ENCODE measurements at places on chromosomes 11 and 22.

DNA sequence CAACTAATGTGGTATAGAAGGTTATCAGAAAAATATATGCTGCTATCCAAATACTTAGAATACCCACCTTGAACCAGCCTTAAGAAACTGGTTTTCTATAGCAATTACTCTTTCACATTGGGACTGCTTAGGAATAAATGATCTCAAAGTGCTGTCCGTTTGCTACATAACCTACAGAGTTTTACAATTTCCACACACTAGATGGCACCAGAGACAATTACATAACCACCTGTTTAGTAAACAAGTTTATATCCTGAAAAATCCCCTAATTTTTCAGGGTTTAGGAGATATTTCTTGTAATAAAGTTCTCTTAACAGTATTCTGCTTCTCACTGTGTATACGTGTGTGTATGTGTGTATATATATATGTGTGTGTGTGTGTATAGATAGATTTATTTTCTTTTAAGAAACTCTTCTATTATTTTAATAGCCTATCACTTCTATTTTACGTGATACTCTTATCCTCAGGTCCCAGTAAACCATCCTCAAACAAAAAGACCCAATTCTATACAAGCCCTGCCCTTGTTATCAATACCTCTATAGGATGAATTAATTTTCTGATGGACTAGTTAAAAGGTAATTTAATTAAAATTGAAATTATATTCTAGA, 6.7 kb upstream of the OR5I1 start:
- DNase-seq = peak; percentile 9

GRCh38 chr11:65945430-65945911, at the start of gene TSGA10IP:
TSGA10IP (plus strand) TSS chr11:65945480; CDS start chr11:65945676, 196 bp downstream.
- no peak for DNase-seq

- DNase-seq = no peak
Observed at GRCh38 chr11:62148271-62148980, 24.6 kb downstream of the INCENP start.

DNA sequence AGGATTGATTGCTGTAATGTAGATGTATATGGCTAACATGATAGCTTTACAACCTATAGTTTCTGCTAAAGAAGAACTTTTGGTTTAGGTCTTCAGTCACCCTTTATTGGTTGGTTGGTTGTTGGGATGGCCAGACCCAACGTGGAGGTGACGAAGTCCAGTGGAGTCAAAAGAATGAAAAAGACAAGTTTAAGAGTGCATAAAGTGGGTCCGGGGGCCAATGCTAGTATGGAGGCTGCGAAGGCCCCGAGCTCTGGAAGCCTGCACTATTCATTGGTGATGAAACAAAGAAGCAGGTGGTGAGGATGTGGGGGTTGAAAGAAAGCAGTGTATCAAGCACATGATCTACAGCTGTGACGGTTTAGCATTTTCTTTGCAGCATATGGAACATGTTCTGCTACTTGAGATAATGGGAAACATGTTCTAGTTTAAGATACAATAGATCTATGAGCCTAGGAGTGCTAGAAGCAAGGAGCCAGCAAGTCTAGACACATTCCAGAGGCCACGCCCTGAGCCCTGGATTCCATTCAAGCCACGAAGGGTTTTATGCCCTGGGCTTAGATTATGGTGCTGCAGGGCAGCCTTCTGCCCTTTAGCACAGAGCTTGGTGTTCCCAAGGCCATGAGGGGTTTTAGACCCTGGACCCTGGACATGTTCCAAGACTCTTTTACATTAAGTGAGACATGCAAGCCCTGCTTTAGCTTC, 6.3 kb downstream of the TCP11L1 start:
- DNase-seq = no peak

GRCh38 chr11:118658429-118659313, 20.8 kb downstream of the TREH start:
- peak; percentile 46 for DNase-seq

- DNase-seq = peak; percentile 20
Observed at GRCh38 chr11:36724742-36725385, 126.8 kb upstream of the RAG2 start.

- no peak for DNase-seq
Observed at GRCh38 chr22:19070397-19071169, 51.6 kb downstream of the DGCR2 start.

DNA sequence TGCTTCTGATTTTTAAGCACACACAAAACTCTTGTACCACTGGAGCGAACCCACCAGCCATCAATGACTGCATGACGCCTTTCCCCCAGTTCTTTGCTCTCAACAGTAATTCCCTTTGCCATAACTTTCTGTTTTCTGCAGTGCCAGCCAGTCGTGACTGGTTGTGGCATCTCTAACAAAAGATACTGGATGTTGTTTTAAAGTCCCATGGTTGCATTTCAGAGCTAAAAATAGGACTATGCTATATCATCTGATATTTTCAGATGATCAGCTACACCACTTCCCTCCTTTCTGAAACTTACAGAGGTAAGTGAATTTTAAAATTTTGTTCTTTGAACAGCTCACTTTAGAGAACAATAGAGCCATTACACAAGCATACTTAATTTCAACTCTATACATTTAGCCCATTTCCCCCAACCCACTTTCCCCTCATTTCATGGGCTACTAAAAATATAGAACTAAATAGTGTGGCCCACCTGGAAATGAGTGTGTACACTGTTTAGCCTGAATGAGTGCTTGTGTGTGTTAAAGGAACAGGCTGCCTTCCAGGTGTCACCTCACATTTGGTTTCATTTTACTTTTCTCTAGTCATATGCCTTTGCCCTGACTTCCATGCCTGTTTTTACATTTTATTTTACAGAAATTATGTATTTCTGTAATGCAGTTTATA, 136.9 kb upstream of the ZC3H12C start:
- DNase-seq = no peak

DNA sequence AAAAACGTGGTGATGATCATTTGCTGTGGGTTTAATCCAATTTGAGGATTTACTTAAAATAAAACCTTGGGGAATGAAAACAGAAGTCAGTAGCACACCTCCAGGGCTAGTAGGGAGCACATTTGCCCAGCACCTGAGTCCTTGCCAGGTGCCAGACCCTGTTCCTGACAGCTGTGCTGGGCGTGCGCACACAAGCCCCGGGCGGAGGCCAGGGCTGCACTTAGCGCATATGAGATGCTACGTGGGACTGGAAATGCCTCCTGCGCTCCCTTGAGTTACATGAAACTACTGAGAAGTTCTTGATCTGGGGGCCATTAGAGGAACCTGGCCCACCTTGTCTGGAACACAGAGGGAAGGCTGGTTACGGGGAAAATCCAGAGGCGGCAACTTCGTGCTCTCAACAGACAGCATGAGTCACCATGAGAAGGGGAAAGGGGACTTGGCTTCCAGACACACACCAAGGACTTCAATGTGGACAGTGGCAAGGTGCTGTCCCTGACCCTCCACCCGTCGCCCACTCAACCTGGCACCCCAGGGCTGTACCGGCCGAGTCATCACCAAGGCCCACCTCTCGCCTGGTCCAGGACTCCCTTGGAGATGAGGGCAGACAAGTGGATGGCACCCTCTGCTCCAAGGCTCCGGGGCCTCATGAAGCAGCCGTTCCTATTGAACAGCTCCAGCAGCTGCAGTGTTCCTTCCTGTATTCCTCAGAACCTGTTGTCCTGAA, 1468.6 kb downstream of the BRD1 start:
- DNase-seq = no peak

GRCh38 chr11:94845622-94846021, 77.5 kb downstream of the AMOTL1 start:
- DNase-seq = no peak

DNA sequence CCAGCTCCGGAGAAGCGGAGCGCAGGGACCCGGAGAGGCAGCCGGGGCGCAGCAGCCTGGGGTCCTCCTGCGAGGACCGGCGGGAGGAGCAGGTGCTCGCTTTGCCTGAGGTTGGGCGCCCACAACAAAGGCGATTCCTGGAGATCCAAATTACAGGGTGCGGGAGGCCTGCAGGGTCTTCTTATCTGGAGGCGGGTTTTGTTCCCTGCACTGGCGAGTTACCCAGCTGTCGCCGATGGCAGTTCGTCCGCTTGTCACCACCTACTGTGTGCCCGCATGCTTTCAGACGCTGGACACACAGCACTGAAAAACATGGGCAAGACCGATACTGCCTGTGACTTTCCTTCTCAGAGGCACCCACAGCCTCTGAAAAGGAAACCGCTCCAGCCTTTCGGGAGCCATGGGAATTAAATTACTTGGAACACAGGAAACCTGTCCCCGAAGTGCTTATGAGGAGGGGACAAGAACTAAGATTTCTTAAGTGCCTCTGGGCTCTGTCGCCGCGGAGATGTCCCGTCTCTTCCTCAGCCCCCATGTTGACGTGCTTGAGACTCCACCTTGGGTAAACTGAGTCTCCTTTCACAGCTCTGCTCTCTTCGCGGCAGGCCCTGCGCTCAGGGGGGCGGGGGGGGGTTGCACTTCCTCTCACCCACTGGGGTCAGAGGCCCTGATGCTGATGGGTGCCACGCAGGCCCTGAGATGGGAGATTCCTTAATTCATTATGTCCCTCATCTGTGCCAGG, 1.3 kb upstream of the ZFTA start:
- DNase-seq = peak; percentile 37

- no peak for DNase-seq
Observed at GRCh38 chr11:8603696-8604077, 9.7 kb upstream of the STK33 start.

- no peak for DNase-seq
Observed at GRCh38 chr11:126917531-126918204, 82.9 kb downstream of the KIRREL3 start.

DNA sequence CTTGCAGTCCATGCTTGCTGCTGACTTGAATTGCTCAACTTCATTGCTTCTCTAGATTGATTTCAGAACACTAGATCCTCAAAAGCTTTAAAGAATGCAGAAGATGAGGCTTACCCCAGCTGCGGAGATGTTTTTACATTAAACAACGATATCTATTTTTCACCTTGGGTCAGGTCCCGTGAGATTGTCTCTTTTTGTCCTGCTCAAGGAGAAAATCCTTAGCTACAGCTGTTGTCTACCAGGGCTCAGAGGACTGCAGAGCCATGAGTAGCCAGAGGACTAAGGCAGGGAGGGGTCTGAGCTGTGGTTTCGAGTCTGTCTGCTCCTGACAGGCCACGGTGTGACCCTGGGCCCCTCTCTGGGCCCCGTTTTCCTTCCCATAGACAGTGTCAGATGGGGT, 51.4 kb downstream of the PKNOX2 start:
- peak; percentile 55 for DNase-seq

GRCh38 chr22:29206372-29207242, 911 bp downstream of the EMID1 start:
- DNase-seq = no peak

- no peak for DNase-seq
Observed at GRCh38 chr11:72771507-72771906, 19.3 kb upstream of the ARAP1 start.

DNA sequence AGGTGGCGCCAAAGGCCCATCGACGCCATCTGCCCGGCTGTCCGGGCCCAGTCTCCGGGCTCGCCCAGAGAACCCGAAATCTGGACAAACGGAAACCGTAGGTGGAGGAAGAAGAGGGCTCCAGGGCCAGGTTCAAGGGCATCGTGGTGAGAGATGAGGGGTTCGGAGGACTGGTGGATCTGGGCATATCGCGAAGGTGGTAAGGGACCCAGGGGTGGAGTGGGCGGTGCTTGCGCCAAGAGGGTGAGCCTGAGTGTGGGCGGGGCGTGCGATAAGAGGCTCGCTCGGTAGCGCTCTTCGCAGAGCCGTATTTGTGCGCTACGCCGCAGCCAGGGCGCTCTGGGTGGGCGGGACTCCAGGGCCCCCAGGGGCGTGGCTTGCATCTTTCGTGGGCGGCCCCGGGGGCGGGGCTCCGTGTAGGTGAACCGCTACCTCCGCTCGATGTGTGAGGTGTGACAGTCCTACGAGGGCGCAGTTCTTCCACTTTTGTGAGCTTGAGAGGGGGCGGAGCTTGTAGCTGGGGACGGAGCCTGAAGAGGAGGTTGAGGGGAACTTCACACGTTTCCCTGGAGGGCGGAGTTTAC, 4.8 kb downstream of the CD248 start:
- peak; percentile 95 for DNase-seq

GRCh38 chr11:116225784-116226585, 546.8 kb downstream of the BUD13 start:
- DNase-seq = peak; percentile 47

- peak; percentile 50 for DNase-seq
Observed at GRCh38 chr22:17890892-17891291, 116.6 kb upstream of the BID start.

DNA sequence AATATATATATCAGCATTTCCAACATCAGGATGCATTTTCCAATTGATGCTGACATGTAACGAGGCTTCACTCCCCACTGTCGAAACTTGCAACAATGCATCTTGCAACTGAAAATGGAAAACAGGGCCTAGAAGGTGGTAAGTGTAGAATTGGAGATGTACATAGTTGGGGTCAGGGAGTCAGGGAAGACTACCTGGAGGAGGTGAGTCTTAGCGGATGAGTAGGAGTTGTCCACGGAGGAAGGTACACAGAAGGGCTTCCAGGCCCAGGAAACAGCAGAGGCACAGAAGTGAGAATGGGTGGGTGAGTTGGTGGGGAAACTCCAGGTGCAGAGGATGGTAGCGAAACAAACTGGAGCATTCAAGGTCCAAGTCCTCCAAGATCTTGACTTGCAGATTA, 2.0 kb upstream of the GRK2 start:
- no peak for DNase-seq

GRCh38 chr22:43824724-43825420, 12.8 kb upstream of the EFCAB6 start:
- no peak for DNase-seq

DNA sequence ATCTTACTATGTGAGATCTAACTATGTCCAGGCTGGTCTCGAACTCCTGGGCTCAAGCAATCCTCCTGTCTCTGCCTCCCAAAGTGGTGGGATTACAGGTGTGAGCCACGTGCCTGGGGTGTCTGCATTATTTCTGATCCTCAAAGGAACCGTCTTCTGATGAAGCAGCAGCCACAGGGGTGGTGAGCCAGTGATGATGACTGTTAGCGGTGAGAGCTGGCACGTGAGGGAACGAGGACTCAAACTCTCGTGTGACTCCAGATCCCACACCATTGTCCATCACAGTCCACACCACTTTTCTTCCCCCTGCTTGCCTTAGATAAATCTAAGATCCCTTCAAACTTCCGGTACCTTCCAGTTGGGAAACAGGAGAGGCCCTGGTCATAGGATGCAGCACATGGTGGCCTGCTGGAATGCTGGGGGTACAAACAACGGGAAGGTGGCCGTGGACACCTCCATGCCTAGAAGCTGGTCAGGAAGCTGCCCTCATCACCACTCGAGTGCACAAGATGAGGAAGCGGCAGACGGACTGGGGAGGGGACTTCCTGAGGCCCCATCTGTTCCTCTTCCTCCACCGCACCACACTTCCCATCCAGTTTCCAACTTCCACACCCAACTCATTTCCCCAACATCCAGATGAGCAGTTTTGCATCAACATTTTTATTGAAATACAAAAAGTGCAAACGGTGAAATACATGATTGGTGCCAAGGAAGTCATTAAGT, 23.8 kb downstream of the ARHGAP1 start:
- DNase-seq = peak; percentile 59

- no peak for DNase-seq
Observed at GRCh38 chr22:49815641-49816091, 12.0 kb downstream of the BRD1 start.

DNA sequence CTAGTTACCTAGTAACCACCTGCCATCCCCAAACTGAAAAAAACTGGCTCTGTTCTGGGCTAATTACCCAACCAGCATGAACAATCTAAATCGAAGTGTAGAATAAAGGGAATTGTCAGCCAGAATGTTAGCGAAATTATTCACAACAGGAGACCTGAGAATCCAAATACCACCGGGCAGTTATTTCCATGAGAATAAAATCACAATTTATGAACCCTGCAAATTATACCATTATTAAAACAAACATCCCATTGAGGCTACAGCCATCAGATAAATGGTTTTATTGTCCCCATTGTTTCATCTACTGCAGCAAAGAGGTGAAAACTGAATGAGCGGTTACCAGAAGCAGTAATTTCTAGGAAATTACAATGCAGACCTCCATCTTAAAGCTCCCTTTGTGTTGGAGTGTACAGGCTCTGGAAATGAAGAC, 21.7 kb downstream of the FAM168A start:
- DNase-seq = no peak

Data from muscle of leg (tissue), 16 donors.